T-helper 17 cell (primary cell): ENCODE measurements at places on chromosomes 4 and X.

DNA sequence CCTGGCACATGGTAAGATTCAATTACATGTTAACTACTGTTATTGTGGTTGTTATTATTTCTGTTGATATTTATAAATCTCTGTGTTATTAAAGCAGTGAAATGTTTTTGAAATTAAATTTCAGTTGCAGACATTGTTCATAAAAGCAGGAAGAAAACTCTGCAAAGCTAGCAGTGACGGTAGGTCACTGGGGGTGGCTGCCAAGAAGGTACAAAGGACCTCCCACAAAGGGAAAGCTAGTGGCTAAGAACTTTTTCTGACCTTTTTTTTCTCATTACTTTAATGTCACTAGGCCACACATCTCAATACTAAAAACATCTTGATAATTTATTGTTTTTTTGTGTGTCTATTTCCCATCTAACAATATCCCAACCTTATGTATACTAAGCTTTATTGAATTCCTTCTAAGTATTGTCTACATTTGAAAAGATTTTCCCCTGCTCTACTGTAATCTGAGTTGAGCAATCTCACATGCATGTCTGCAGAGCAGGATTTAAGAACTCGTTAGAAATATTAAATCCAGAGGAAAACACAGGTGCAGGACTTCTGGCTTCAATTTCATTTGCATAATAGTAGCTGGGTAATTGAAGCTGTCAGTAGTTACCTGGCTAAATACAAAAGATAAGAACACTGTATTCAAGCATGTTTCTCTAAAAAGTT is 197.3 kb downstream of the CFAP299 start:
- no peak for DNase-seq

GRCh38 chr4:124173912-124174311 is 538.6 kb downstream of the ANKRD50 start:
- DNase-seq: no peak

- no peak for DNase-seq
These were observed 47.9 kb downstream of the ATP8A1 start for GRCh38 chr4:42609051-42609450.

GRCh38 chr4:176259330-176260090 is 9.5 kb downstream of the ASB5 start:
- no peak for DNase-seq

- DNase-seq: no peak
These were observed 480.5 kb upstream of the FSTL5 start for GRCh38 chr4:162644346-162644745.
